ENCODE measurements at places on chromosomes 11 and 22.

- DNase-seq: no peak
Observed at GRCh38 chr22:22376352-22376706, 131.7 kb downstream of the VPREB1 start.

- no peak for DNase-seq
Observed at GRCh38 chr22:30869667-30870395, 98.7 kb downstream of the MORC2 start.

DNA sequence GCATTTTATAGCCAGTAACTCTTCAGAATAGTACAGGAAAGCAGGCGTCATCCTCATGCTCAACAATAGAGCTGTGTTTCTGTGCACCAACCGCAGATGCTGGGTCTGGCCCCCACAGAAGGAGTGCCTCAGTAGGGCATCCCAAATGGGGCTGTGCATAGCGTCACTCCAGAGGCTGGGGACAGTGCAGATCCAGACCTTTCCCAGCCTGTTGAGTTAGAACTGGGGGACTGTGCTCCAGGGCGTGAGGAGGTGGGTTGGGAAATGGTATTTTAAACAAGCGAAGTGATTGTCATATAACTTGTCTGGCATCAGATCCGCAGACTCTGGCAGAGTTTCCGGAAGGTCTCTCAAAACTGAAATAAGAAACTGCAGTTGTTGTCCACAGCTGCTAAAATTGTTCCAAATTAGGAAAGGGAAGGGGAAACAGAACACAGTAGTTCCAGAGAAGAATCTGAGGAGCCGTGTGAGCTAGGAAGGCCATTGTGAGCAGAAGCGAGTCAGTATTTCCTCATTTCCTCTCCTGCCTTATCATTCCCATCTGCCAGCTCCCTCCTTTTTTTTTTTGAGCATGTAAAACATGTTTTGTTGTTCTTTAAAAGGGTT lies 52.2 kb downstream of the JAM3 start:
- no peak for DNase-seq

DNA sequence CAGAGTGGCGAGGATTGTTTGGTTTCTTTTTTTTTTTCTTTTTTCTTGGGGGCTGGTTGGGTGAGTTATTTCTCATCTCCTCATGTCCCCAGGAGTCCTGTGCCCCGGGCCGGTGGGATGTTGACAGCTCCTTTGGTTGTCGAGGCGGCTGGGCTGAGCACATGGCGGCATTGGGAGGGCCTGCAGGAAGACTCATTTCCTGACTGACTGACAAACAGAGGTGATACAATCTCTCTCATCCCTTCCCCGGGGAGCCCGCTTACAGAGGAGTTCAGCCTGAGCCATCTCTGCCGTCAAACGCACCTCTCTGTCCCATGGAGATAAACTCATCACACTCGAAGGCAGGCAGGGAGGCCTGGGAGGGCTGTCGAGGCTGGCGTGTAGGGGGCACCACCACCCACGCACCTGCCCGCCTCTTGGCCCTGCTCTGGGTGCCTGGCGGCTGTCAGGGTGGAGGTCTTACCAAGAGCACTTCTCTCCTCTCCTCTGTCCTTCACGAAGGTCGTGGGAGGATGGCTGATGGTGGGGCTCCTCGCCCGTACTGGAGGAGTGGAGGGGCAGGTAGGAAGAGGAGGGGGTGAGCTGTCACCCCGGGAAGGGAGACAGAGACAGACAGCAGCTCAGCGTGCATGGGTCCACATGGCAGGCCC lies 60.0 kb upstream of the NECTIN1 start:
- DNase-seq: no peak

All from CD4-positive, alpha-beta T cell treated with Interleukin-6 for 4 hours (primary cell).